Activated T-helper 1 cell treated with anti-CD3 and anti-CD28 coated beads, Interleukin-2, amount 50 U/mL, for 16 hours (primary cell): ENCODE measurements at places on chromosomes 6 and 20.

- no peak for DNase-seq
These were observed 181.8 kb downstream of the HIVEP2 start for GRCh38 chr6:142763205-142763604.

GRCh38 chr20:54291339-54292010 lies 83.6 kb downstream of the PFDN4 start:
- no peak for DNase-seq

DNA sequence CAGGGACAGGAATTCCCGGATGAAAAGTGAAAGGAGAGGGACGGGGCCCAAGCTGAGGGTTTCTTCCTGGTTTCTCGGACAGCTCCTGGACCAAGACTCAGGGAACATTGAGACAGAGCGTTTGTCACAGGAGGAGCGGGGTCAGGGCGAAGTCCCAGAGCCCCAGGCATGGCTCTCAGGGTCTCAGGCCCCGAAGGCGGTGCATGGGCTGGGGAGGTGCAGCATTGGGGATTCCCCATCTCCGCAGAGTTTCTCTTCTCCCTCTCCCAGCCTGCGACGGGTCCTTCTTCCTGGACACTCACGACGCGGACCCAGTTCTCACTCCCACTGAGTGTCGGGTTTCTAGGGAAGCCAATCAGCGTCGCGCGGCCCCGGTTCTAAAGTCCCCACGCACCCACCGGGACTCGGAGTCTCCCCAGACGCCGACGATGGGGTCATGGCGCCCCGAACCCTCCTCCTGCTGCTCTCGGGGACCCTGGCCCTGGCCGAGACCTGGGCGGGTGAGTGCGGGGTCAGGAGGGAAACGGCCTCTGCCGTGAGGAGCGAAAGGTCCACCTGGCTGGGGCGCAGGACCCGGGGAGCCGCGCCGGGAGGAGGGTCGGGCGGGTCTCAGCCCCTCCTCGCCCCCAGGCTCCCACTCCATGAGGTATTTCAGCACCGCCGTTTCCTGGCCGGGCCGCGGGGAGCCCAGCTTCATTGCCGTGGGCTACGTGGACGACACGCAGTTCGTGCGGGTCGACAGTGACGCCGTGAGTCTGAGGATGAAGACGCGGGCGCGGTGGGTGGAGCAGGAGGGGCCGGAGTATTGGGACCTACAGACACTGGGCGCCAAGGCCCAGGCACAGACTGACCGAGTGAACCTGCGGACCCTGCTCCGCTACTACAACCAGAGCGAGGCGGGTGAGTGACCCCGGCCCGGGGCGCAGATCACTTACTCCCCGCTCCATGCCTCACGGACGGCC lies 54.6 kb upstream of the POLR1H start:
- DNase-seq, result no peak

- DNase-seq, result peak; percentile 85
These were observed at the start of gene WASF1 for GRCh38 chr6:110179406-110180227. TSS of gene WASF1 (minus strand) at chr6:110179670. CDS start at chr6:110127601, 52,069 bp downstream.

DNA sequence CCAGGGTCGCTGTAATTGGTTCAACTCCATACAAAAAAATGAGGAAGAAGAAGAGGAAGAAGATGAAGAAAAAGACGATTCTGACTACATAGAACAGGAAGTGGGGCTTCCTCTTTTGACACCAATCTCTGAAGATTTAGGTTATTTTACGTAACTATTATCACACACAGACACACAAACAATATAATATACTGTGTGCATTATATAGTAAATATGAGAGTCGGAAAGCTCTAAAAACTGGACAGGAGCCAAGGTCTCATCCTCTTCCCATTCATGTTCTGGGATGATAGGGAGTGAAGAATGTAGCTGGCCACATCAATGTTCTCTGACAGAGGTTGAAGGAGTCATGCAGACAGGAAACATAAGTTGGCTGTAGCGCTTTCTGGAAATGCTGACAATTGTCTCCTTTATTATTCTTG lies 13.3 kb downstream of the RSPH4A start:
- DNase-seq, result no peak

GRCh38 chr6:108715832-108716231 lies 132.4 kb upstream of the ARMC2 start:
- DNase-seq, result no peak

DNA sequence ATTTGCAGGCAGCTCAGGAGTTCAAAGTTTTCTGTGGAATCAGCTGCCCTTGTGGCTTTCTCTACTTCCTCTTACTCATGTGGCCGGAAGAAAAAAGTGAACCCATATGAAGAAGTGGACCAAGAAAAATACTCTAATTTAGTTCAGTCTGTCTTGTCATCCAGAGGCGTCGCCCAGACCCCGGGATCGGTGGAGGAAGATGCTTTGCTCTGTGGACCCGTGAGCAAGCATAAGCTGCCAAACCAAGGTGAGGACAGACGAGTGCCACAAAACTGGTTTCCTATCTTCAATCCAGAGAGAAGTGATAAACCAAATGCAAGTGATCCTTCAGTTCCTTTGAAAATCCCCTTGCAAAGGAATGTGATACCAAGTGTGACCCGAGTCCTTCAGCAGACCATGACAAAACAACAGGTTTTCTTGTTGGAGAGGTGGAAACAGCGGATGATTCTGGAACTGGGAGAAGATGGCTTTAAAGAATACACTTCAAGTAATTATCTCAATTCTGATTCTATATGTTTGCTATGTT lies 1.1 kb downstream of the MGME1 start:
- DNase-seq, result no peak

DNA sequence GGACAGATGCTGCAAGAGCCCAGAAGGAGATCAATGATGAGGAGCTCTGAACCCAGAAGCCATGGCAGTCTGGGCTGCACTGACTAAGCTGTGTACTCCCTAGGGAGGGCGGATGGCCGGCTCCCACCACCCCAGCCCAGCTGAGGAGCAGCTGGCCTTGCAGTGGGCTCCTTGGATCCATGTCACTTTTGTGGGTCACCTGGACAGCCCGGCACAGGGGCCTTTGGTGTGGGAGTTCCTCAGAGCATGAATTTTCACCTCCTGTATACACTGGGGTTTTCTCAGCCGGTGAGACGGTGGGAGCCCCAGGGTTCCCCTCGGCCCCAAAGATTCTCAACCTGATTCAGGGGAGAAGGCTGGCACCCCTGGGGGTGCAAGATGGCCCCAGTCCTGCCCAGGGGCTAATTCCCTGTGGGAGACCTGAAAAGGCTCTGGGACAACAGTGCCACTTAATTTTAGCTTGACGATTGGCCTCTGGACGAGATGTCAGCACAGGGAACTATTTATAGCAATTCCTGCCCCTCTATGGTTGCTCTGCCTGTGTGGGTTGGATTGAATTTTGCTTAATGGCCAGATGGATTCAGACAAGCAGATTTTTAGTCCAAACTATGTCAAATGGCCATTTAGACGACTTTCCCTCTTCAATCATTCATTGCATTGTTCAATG lies 121.6 kb upstream of the PMEPA1 start:
- no peak for DNase-seq

DNA sequence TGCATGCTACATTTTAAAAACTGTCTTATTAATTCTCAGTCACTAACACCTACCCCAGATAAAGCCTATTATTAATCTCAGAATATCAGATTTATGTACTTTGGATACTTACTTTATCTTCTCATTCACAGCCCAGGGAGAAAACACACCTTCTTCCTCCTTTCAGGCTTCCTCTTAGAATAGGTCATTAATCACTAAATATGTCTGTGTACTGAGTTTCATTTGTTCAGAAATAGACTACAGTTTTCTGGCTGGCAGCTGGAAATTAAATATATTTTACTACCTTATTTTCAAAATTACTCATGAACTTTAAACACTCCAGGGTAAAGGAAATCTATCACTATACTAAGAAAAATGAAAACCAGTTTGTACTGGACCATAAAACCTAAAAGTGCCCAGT lies 147.7 kb upstream of the DST start:
- no peak for DNase-seq

GRCh38 chr6:109031416-109031815 lies 63.2 kb downstream of the SESN1 start:
- DNase-seq, result no peak

GRCh38 chr6:146785001-146785585 lies 186.3 kb downstream of the ADGB start:
- no peak for DNase-seq

DNA sequence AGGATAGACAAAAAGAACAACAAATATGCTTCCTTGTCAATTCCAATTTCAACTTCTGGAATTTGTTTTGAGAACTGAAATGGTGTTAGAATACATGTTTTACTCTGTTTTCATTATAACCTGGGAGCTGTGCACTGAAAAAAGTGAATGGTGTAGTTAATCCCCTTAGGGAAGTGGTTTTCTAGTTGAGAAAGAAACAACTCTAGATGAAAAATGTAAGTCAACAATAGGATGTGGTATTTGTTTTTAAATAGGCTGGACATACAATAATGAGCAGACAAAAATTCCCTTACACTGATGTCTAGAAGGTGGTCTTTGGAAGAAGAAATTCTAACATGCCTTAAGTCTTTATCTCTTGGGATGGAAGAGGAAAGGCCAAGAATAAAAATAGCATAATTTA lies 59.9 kb upstream of the TINAG start:
- DNase-seq, result no peak

DNA sequence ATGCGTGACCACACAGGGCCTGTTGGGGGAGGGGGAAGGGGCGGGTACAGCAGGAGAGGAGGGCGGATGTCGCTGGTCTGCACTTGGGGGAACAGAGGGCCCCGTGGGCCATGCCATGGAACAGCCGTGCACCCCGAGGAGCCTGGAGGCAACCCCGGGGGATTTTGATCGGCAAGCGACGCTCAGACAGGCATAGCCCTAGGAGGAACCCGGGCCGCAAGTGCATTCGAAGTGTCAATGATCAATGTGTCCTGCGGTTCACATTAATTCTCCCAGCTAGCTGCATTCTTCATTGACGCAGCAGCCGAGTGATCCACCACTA lies 772.8 kb upstream of the DEFB115 start:
- DNase-seq, result no peak

- no peak for DNase-seq
These were observed 105.1 kb upstream of the GPR6 start for GRCh38 chr6:109872968-109873545.

- DNase-seq, result no peak
These were observed 78.7 kb downstream of the RFX6 start for GRCh38 chr6:116955773-116956172.

DNA sequence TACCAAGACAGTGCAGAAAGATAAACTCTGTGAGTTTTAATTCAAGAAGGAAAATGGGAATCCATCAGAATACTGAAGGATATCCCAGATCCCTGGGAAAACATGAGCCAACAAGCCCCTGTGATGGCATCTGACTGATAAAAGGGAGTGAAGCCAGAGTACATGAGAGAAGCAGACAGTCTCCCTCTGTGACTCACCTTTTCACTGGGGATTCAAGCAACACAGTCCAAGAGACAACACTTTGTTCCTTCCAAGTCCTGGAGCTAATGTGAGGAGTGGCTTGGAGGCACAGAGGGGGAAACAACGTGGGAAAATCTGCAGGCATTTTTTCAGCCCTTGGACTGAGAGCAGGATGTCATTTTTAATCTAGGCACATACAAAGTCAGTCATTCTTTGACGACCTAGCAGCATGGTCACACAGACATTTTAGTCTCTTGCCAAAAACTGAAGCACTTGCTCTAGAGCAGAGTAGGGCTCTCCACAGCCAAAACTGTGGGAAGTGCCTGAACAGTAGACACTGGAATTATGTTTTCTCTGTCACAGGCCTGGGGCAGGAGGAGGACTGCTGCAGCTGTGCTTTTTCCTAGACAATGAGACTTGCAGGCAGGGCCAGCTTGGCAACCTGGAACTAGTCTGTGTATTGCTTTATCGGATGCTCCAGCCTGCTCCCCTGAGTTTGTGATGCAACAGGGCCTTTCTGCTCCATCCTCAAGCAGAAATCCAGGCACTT lies 465.0 kb upstream of the GJE1 start:
- DNase-seq, result no peak

DNA sequence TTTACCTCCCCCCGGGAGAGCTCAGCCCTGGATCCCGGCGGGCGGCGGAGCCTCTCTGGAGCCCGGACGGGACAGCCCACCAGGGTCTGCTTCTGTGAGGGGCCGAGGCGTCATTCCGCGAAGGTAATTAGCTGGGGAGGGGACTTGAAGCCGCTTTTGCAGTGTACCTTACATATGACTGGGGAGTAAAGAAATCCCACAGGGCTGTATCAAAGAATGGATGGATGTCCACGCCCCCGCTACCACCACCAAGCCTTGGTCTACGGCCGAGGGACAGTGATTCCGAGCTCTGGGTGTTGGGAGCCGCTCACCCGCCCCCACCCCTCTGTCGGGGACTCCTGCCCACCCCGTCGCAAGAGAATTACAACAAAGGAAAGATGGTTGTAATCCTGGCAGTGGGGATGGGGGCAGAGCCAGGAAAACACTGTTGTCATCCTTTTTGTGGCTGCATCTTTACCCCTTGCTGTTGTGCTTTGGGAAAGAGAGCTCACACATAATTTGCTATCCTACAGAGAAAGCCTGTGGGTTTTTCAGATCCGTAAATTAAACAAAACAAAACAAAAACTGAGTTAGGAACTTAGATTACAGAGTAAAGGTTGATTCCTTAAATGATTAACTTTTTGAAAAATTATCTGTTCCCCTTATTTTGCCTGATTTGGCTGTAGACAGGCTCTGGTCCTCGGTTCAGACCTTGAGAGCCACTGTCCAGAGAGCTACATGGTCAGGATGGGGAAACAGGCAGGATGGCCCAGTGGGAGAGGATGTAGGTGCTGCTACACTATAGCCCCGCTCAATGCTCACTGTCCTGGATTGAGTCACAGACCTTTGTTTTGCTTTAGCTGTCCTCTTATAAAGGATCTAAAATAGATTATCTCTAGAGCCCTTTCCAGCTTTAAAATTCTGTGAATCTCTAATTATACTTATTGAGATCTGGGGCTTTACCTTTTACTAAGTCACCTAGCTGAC lies 997 bp upstream of the FBXO30 start:
- no peak for DNase-seq

- DNase-seq, result no peak
These were observed 51.2 kb upstream of the LYRM2 start for GRCh38 chr6:89689732-89690131.

- no peak for DNase-seq
These were observed 422.9 kb upstream of the PLCB4 start for GRCh38 chr20:8646033-8646441.

DNA sequence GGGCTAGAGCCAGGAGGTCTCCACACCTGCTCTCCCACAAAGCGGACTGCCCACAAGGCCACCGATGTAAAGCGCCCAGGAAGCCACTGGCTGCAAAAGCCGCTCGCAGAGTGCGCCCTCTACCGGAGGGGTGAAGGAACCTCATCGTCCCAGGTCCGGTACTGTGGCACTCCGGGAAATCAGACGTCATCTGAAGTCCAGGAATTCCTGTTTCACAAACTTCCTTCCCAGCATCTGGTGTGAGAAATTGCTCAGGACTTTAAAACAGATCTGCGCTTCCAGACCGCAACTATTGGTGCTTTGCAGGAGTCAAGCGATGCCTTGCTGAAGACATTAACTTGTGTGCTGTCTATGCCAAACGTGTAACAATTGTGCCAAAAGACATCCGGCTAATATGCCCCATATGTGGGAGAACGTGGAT lies 115.1 kb upstream of the ARID1B start:
- no peak for DNase-seq

GRCh38 chr6:30917487-30917886 lies 3.4 kb downstream of the VARS2 start:
- DNase-seq, result no peak
